ENCODE measurements at places on chromosomes 16 and 17. TPM values are rescaled to one million over a fixed set of nuclear protein-coding genes. Genes with fewer than 3 reads are reported as not detected.

- no peaks in the 10 kb centered on the region for H3K27me3 ChIP-seq
- no peak overlapping the region for H3K4me3 ChIP-seq
- H3K36me3 ChIP-seq, result no peaks in the 10 kb centered on the region
- DNase-seq, result no peak
- H3K4me1 ChIP-seq, result no peaks in the 10 kb centered on the region
Observed at GRCh38 chr16:76926595-76926994, 264.4 kb upstream of the MON1B start.

DNA sequence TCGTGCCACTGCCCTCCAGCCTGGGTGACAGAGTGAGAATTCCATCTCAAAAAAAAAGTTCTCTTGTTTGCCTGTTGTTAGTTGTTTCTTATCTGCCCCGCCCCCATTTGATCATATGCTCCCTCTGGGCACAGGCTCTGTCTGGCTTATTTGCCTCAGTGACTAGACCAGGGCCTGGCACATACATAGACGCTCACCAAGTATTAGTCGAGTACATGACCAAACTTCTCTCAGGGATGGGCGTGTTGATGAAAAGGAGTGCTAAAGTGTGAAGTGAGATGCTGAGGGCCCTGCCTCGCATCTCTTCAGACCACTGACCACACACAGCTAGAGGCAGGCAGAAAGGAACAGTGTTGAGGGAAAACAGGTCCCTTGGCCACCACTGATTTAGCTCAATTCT lies 3.3 kb upstream of the HELZ start:
- H3K4me1 ChIP-seq, result peaks cover 15% of the 10 kb centered on the region
- peaks cover 10% of the 10 kb centered on the region for H3K27me3 ChIP-seq
- no peak for DNase-seq
- no peaks in the 10 kb centered on the region for H3K36me3 ChIP-seq

- H3K27me3 ChIP-seq, result no peaks in the 10 kb centered on the region
- no peak overlapping the region for H3K27ac ChIP-seq
- no peaks in the 10 kb centered on the region for H3K4me1 ChIP-seq
- no peaks in the 10 kb centered on the region for H3K36me3 ChIP-seq
- DNase-seq, result no peak
Observed at GRCh38 chr17:66283971-66284370, 18.4 kb upstream of the PRKCA start.

- no peak overlapping the region for H3K27ac ChIP-seq
- DNase-seq, result no peak
- H3K4me1 ChIP-seq, result peaks cover 14% of the 10 kb centered on the region
- H3K36me3 ChIP-seq, result no peaks in the 10 kb centered on the region
Observed at GRCh38 chr17:29840884-29841283, 89.1 kb downstream of the SSH2 start.

GRCh38 chr17:53527473-53527872 lies 295.3 kb upstream of the KIF2B start:
- H3K27me3 ChIP-seq, result no peaks in the 10 kb centered on the region
- H3K36me3 ChIP-seq, result no peaks in the 10 kb centered on the region
- DNase-seq, result no peak
- no peaks in the 10 kb centered on the region for H3K4me1 ChIP-seq
- H3K27ac ChIP-seq, result no peak overlapping the region

DNA sequence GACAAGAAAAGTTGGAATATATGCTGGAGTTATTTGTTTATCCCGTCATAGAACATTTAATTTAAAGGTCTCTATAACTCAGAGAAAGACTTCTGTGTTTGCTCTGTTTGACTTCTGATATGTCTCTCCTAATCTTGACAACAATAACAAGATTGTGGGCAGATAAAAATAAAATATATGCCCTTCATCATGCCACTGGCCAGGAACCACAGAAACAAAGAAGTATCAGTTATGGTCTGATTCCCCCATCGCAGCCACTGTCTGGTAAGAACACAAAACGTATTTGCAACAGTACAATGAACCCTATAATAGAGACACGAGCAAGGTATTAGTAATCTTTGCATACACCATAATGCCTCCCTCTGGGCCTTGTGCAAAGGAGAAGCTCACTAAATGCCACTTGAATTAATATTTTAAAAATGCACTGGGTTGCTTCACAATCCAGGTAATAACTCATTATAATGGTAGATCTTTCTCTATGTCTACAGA lies 1498.3 kb downstream of the CDH11 start:
- no peaks in the 10 kb centered on the region for H3K4me1 ChIP-seq
- no peaks in the 10 kb centered on the region for H3K36me3 ChIP-seq
- DNase-seq, result no peak
- H3K27me3 ChIP-seq, result no peaks in the 10 kb centered on the region
- no peak overlapping the region for H3K27ac ChIP-seq

DNA sequence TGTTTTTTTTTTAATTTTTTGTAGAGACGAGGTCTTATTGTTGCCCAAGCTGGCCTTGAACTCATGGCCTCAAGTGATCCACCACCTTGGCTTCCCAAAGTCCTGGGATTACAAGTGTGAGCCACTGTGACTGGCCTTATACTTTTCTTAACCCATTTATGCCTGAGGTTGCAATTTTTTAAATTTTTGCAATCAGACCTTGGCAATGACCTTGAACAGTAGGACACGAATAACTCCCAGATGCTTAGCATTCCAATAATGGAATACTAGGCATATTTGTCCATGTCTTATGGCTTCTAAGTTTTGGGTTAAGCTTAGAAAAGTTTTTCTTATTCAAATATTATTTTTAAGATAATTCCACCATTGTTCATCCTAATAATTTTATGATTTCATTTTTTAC lies 28.3 kb upstream of the TMEM97 start:
- peaks cover 15% of the 10 kb centered on the region for H3K27me3 ChIP-seq
- no peak for DNase-seq
- no peaks in the 10 kb centered on the region for H3K36me3 ChIP-seq
- no peak overlapping the region for H3K27ac ChIP-seq

GRCh38 chr16:89909777-89910716 lies 8.6 kb upstream of the MC1R start:
- H3K27me3 ChIP-seq, result no peaks in the 10 kb centered on the region
- peaks cover 2% of the 10 kb centered on the region for H3K4me1 ChIP-seq
- no peak overlapping the region for H3K27ac ChIP-seq
- H3K4me3 ChIP-seq, result no peak overlapping the region
- DNase-seq, result peak; percentile 71

GRCh38 chr16:58422809-58423208 lies 30.5 kb downstream of the GINS3 start:
- H3K27me3 ChIP-seq, result peaks cover 6% of the 10 kb centered on the region
- no peak overlapping the region for H3K4me3 ChIP-seq
- no peak overlapping the region for H3K27ac ChIP-seq
- no peaks in the 10 kb centered on the region for H3K4me1 ChIP-seq

DNA sequence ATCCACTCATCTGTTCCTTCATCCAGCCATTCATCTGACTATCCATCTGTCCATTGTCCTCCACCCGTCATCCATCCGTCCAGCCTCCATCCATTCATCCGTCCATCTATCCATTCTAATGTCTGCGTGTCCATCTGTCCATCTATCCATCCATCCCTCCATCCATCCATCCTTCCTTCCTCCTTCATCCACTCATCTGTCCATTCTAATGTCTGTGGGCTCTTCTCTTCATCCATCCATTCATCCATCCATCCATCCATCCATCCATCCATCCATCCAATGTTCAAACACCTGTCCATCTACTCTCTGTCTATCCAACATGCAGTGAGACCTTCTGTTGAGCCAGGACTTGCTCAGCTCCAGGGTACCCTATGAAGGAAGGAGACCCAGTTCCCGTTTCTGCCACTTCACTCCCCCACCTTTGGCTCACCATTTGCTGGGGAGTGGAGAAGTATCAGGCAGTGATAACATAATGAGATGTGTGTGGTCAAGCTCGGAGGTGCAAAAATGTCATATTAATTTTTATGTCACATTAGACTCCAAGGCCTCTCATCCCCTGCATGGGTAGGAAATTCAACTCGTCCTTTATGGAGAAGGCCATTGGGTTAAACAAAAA lies 36.5 kb upstream of the ADGRG1 start:
- peaks cover 14% of the 10 kb centered on the region for H3K27me3 ChIP-seq
- no peak overlapping the region for H3K27ac ChIP-seq
- no peak overlapping the region for H3K4me3 ChIP-seq
- H3K4me1 ChIP-seq, result peaks cover 11% of the 10 kb centered on the region
- DNase-seq, result no peak
- H3K36me3 ChIP-seq, result no peaks in the 10 kb centered on the region

DNA sequence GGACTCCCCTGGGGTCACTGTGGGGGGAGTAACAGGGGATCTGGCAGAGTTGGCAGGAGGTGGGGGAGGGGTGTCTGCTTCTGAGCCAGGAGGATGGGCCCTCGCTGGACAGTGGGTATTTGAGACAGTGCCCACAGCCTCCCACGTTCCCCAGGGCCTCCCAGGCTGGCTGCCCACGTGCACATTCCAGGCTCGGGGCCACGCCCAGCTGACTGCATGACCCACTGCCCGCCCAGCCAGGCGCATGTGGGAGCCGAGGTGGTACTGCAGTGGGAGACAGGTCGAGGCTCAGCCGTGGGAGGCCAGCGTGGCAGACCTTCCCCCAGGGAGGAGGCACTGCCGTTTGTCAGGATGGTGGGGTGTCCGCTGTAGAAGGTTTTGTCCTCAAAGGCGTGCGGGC lies 38.8 kb downstream of the BAHCC1 start:
- H3K27me3 ChIP-seq, result no peaks in the 10 kb centered on the region
- DNase-seq, result no peak
- no peaks in the 10 kb centered on the region for H3K36me3 ChIP-seq
- H3K4me1 ChIP-seq, result peaks cover 5% of the 10 kb centered on the region

- no peak for DNase-seq
- no peaks in the 10 kb centered on the region for H3K4me1 ChIP-seq
- H3K4me3 ChIP-seq, result no peak overlapping the region
Observed at GRCh38 chr17:8482546-8482945, 46.9 kb downstream of the NDEL1 start.

DNA sequence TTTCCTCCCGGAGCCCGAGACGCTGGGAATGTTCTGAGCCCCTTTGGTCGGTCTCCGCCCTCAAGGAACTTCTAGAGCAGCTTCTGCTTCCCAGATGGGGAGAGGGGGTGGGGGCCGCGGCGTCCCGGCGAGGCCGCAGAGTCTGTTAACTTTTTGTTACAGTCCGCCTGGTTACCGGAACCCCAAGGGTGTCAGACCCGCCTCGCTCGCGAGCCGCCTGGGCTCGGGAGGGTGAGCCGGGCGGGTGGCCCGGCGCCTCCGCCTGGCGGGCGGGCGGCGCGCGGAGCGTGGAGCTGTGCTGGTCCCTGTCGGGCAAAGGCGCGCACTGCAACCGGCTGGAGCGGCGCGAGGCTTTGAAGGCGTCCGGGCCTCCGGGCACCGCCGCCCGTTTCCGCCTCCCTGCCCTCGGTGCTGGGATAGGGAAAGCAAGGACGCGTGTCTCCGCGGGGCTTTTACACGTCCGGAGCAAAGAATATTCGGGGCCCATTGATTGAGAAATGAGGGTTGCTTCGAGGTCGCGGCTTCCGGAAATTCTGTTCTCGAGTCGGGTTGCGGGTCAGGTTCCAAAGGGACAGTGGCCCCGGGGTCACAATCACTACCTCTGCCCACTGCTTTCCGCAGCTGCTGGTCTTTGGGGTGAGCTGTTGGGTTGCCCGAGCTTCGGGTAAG lies 1.7 kb downstream of the HS3ST3B1 start:
- H3K36me3 ChIP-seq, result peaks cover 11% of the 10 kb centered on the region
- DNase-seq, result peak; percentile 76
- peaks cover 54% of the 10 kb centered on the region for H3K27me3 ChIP-seq

RRN3 gene
- 31.8 TPM for total RNA-seq

SPN gene
- 0.07 TPM for total RNA-seq
